ENCODE measurements at places on chromosomes 2 and 18. TPM values are rescaled to one million over a fixed set of nuclear protein-coding genes. Genes with fewer than 3 reads are reported as not detected.

GRCh38 chr2:241459520-241459919, 48.9 kb downstream of the STK25 start:
- ATAC-seq, result no peak

- peak; percentile 46 for ATAC-seq
Observed at GRCh38 chr2:199659207-199659606, 191.8 kb downstream of the FTCDNL1 start.

Gene SLC14A1
- total RNA-seq, result 2.3 TPM

Gene PSD4
- 3.0 TPM for total RNA-seq

- ATAC-seq, result no peak
Observed at GRCh38 chr2:157260533-157261198, 3.2 kb downstream of the GALNT5 start.

DNA sequence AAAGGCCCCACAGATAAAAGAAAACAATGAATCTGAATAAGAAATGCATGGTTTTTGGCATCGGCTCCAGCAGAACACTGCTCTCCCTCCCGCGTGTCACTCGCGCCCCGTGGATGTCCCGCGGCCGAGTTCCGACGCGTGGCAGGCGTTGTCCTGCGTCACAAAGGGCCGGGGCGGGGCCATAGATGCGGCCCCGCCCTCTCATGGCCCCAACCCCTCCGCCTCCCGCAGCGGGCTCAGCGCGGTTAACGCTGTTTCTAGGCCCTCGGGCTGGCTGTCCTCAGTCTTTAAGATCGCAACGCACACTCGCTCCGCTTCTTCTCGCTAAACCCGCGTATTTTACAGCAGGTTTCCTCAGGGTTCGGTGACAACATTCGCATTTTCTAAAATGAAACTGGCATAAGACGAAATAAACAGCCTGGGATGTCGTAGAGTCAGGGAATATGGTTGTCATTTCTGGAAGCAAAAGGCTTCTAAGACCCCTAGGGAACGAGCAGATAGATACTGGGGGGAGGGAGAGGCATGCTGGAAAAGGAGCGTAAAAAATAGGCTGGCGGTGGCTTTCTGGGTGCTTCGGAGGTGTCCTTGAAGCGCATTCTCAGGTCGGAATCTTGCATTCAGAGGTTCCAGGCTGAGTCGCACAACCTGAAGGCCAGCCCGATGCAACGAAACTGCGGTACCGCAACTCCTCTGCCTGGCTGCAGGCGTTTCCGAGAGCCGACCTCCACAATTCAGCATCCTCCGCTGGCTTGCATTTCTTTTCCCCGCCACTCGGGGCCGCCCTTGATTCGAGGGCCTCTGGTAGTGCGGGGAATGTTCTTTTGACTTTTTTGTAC, at the start of gene FKBP7:
FKBP7 (minus strand) TSS at position 162 of the 836 bp plus-strand sequence; CDS start at position 61, 101 bp downstream.
- peak; percentile 85 for ATAC-seq

Gene MGAT4A
- 14.9 TPM for total RNA-seq

Gene ELOA2
- total RNA-seq, result not detected

DNA sequence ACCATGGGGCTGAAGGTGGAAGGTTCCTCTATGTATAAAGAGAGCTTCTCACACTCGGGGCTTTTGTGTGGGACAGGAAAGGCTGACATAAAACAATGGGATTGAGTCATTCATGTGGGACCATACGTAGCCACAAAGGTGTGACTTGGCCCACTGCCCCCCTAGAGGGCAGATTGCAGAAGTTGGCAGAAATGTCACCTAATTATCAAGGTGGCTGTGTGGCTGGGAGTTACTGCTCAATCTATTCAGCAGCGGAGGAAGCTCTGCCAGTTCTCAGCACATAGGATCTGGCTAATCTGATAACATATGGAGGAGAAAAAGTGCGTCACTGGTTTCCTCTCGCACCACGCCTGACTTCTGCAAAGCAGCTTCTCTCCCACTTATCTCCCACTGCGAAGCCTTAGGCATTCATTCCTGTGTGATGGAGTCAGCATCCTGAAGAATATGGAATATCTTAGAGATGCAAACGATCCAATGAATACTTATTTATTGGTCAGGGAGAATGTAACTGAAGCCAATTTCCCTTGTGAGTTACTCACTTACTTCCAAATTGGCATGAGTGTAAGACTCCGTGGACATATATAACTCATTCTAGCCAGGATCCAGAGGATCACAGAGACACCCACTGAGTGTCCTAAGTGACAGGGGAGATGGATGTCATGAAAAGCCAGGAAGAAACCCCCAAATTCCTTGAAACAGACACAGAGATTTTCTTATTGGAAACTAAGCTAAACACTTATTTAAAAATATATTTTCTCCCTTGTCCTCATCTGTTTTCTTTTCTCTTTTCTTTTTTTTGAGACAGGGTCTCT, 344.8 kb downstream of the TGIF1 start:
- ATAC-seq, result peak; percentile 69

DNA sequence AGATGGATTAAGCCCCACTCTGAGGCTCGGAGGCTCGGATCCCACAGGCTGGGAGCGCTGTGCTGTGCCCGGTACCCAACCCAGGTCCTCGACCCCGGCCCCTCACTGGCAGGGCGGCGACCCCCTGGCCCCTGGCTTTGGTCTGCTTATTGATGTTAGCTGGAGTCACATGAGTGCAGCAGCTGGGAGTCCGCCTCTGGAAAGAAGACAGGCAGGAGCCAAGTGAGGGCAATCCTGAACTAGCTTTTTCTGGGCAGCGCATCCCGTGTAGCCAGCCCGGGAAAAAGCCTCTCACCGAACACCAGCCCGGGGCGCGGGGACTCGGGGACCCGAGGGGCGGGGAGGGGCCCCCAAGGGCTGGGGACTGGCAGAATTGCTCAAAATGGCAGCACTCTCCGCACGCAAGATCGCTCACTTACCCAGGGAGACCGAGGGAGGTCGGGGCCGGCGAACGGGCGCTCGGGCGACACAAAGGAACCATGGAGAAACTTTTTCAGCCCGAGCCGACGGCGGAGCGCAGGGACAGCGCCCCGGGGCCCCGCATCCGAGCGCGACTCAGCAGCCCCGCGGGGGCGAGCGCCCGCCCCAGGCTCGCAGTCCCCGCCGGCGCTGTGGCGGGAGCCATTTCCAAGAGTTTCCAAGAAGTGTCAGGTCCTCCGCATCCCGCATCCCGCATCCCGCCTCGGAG, 567 bp downstream of the TMEM200C start:
- no peak for ATAC-seq

Gene DPYSL5
- total RNA-seq, result not detected

Gene CTDP1
- 22.2 TPM for total RNA-seq

Gene XDH
- total RNA-seq, result not detected

- no peak for ATAC-seq
Observed at GRCh38 chr2:84302513-84303412, 156.3 kb downstream of the SUCLG1 start.

DNA sequence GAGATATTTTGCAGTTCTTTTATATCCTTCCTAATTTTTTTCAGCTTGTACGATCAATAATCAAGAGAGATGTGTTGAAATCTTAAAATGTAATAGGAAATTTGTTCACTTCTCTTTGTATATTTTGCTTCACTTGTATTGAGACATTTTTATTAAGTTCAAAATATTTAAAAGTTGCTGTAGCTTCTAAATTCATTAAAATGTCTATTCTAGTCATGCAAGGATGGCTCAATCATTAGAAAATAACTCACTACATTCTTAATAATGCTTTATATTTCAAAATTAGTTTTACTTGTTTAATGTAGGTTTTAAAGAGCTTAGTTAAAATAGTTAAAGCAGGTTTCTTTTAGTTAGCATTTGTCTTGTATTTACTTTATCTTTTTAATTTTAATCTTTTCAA, 308.4 kb downstream of the CYRIA start:
- no peak for ATAC-seq

Gene PDIA6
- 138 TPM for total RNA-seq

Gene DSG1
- 0.20 TPM for total RNA-seq

Gene ACAA2
- total RNA-seq, result 90.3 TPM

DNA sequence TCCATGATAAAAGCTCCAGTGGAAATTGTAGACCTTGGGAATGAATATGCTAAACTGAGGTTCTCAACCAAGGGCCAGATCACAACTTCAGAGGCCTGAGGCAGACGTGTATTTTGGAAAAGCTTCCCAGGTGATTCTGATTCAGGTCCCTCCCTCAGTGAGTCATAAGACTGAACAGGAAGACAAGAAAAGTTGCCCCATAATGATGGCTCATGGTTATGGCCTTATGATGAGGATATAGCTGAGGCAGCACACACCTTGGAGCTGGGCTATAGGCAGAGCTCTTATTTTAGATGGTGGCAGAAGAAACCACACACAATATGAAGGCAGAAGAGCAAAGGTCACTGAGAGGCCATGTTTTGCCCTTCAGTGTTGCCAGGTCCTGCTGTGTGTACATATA, 9.6 kb downstream of the ANTXR1 start:
- ATAC-seq, result no peak

DNA sequence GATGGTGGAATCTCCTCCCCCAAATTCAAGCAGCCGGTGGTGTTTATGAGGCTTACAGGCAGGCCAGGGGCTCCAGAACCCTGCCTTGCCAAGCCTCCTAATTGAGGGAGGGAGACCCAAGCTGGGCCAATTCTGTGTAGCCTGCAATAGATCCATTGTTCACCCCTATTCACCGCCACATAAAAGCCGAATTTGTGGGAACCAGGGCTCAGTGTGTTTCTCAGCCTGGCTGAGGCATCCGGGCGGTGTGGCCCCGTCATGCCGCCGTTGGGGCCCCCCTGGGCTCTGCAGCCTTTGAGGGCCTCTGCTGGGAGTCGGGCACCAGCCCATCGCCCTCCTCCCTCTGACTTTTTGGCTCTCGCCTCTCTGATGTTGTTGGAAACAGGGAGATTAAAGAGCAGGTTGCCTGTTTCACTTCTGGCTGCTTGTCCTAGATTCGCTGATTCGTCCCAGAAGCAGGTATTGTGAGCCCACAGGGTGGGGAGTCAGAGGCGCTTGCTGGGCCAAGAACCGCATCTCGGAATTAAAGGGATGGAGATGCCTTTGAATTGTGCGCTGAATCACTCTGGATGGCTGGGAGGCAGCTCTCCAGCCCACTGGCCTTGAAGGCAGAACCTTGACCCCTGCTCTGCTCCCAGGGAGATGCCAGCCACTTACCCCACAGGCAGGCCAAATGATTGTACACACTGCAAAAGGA, 14.7 kb upstream of the OTOS start:
- ATAC-seq, result no peak

Gene ST8SIA5
- not detected for total RNA-seq

DNA sequence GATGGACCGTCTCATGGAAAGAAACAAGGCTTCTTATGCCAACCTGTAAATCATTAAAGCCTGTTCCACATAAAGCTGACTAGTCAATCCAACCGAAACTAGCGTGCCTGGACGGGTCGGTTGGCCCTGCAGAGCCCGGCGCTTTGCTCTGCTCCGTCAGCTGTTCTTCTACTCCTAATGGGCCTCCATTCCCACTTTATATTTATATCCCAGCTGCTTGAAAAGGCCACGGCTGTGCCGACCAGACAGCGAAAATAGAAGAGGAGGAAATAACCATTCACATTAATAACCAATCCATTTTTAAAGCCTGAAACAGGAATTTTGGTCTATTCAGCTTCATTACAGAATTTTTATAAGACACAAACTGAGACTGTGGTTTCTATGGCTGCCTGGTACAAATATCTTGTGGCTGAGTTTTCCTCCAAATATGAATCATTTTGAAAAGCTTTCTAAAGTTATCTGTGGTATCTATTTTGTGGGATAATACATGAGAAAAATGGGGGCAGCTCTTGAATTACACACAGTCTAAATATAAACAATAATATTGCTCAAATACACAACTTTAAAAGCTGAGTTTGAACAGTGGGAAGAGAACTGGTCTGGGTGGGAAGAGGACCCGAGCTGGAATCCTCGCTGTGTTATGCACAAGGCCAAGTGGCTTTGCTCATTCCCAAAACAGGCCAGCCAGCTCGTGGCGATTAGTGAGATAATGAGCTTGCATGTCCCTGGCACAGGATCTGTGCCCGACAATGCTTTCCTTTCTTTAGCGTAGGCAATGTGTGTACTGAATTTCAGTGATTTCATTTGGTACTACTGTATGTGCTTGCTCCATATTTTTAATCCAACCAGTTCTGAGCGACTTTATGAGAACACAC, 10.5 kb upstream of the FAM124B start:
- no peak for ATAC-seq

GRCh38 chr2:106096299-106097037, 97.6 kb downstream of the UXS1 start:
- ATAC-seq, result no peak

Gene IER3IP1
- total RNA-seq, result 13.8 TPM

- ATAC-seq, result no peak
Observed at GRCh38 chr2:8581601-8582041, 100.2 kb upstream of the ID2 start.

Gene CFAP210
- not detected for total RNA-seq

- no peak for ATAC-seq
Observed at GRCh38 chr2:10752236-10752635, 30.8 kb downstream of the ATP6V1C2 start.

- ATAC-seq, result no peak
Observed at GRCh38 chr2:147133286-147133908, 711.4 kb upstream of the ACVR2A start.

DNA sequence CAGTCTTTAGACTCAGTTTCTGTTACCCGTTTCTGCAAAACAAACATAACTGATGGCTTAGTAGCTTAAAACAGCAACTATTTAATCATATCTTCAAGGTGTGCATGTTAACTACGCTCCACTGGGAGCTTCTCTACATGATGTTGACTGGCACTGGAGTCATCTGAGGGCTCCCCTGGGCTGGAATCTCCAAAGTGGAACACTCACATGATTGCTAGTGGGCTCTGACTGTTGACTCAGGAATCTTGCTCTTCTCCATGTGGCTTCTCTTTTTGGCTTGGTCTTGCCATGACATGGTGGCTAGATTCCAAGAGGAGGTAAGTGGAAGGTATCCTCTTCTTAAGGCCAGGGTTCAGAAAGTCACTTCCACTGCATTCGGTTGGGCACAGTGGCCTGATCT, 160.8 kb downstream of the PMAIP1 start:
- no peak for ATAC-seq

DNA sequence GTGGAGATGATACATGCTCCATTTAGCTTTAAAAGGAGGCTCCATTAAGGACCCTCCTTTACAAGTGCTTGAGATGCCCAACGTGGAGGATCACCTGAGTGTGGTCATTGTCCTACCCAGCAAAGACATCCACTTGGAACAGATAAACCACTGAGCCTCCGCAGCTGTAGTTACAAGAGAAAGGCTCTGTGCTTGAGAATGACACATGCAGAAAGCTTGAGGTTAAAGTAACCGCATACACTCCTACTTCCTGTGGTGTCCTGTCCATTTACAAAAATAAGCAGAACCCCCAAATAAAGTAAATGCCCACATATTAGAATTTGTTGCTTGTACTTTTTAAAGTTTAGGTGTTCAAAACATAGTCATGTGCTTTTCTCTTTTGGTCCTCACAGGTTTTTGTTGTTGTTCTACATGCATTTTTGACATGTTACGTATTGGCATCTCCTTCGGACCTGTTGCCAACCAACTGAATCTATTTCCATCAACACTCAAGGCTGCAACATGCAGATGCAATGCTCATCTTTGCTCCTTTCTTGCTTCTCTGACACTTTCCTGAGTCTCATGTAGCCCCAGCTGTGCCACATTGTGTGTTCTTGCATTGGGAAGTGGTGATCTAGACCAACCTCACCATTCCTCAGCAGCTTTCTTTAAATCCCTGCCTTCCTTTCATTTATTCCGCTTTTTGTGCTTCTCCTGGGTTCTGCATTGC, 56.0 kb downstream of the SERPINB7 start:
- ATAC-seq, result no peak

All from gastroesophageal sphincter (tissue), 4 donors.